Activated CD8-positive, alpha-beta memory T cell treated with anti-CD3 and anti-CD28 coated beads, Interleukin-2, amount 50 U/mL, for 4 hours (primary cell): ENCODE measurements at places on chromosomes 6 and 20.

DNA sequence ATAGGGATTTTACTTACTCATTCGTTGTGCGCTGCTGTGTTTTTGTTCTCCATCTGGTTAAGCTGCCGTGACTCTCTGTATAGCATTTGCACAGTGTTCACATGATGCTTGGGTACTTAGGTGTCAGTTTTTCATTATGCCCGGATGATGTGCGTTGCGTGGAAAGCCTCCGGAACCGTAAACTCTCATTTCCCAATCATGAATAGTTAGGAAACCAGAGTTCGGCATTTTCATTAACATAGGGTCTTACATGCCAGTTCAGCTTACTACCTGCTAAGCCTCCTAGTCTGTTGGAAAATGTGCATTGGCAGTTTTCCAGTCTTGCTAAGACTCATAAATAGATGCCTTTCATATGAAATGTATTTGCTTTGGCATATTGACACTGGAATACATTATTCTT lies 483.4 kb upstream of the FLRT3 start:
- DNase-seq, result no peak

- DNase-seq, result no peak
Observed at GRCh38 chr20:3433744-3434143, 26.3 kb upstream of the DNAAF9 start.

GRCh38 chr20:19433371-19434350 lies 221.2 kb downstream of the SLC24A3 start:
- no peak for DNase-seq

GRCh38 chr6:24644377-24644776 lies 1.6 kb downstream of the KIAA0319 start:
- DNase-seq, result no peak

DNA sequence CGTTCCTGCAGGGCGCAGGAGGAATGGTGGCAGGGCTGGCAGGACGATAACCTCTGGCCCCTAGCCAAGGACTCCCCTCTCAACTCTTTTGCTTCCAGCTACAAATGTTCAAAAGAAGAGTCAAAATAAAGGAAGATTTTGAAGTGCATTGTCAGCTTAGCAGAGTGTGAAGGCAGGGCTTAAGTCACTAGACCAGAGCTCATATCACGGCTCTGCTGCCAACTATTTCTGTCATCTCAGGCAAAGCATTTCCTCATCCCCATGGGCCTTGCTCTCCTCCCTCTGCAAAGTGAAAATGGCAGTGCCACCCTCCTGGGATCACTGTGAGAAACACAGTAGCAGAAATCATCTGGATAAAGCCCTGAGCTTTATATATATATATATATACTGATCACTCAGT lies 36.7 kb downstream of the CFAP61 start:
- DNase-seq, result no peak
